Motor neuron (in vitro differentiated cells): ENCODE measurements at places on chromosomes 2 and 18.

DNA sequence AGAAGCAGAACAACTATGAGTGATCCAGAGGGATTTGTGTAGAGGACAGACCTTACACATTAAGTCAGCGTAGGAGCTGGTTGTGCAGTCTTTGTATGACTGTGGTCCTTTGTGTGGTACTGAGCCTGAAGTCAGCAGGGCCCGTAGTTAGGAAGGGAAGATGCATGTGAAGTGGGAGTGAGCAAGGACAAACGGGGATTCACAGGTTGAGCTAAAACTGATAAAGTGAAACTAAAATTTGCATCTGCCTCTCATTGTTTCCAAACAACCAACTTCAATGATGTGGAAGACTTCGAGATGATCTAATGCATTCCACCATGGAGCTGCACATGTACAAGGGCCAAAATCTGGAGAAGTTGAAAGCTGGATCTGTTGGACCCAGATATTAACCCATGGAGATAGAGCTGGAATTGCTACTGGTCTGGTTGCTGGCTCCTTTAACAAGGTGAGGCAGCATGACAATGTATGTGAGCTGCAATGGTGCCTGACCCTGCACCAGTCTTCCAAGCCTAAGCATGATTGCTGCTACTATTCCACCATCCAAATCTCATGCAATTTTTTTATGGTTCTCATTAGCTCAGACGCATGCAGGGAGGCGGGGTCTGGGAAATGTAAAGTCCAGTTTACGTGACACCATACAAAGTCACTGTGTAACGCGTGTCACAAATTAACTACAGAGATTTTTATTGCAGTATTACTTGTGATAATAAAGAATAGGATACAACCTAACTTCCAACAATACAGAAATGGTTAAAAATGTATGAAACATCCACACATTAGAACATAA lies 12.1 kb upstream of the CYBRD1 start:
- ATAC-seq: no peak

GRCh38 chr2:100741880-100742276 lies 78.1 kb upstream of the NPAS2 start:
- no peak for ATAC-seq

- no peak for ATAC-seq
Measured at GRCh38 chr2:68098291-68098797, 35.5 kb upstream of the C1D start.

- no peak for ATAC-seq
Measured at GRCh38 chr2:109635426-109636304, 21.5 kb downstream of the SOWAHC start.

- no peak for ATAC-seq
Measured at GRCh38 chr2:100893392-100894104, 73.6 kb downstream of the NPAS2 start.

DNA sequence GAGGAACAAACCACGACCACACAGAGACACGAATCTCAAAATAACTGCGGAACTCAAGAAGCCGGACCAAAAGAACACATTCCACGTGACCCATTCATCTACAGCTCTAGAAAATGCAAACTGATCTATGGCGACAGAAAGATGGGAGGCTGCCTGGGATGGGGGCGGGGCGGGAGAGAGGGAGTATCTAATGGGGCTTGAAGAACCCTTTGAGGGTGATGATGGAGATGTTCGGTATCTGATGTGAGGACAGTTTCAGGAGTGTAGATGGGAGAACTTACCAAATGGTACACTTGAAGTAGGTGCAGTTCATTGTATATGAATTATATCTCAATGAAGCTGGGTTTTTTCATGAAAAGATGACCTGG lies 34.6 kb upstream of the KLF11 start:
- ATAC-seq: no peak

DNA sequence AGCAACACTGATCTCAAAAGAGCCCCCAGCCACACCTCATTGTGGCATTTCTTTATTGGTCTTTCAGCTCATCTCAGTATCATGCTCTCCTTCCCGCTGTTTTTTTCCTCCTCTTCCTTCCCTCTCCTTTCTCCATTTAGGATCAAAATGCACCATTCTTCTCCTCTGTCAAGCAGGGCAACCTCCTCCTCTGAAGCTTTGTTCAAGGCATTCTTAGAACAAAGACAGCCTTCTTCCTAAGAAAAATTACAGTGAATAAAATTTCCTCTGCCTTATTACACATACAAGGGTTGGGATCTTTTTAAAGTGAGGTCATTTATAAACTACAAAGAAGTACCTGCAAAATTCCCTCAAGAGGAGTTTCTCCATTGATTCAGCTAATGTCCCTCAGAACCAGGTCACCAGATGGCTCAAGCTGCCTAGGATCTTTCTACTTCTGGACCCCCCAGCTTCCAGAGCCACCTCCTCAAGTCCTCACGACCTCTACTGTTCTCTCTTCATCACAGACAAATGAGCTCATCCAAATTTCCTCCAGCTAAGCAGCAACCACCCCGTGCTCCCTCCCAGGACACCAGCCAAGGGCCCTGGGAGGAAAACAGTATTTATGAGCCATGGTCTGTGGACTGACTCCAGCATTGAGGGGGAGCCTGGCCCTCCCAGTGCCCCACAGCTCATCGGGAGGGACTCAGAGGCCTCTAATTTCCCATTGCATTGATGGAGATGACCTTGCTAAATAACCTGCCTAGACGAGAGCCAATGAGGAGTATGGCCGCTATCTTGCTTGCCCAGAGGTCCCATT lies 18.0 kb downstream of the SFXN5 start:
- no peak for ATAC-seq
